Kidney (tissue), 22 donors: ENCODE measurements at places on chromosomes 6 and 20.

- no peak for DNase-seq
Measured at GRCh38 chr20:40442181-40442963, 246.7 kb downstream of the MAFB start.

- no peak for DNase-seq
Measured at GRCh38 chr6:143078468-143079324, 18.0 kb downstream of the AIG1 start.

GRCh38 chr6:14665827-14666724 is 548.5 kb downstream of the CD83 start:
- DNase-seq: no peak

DNA sequence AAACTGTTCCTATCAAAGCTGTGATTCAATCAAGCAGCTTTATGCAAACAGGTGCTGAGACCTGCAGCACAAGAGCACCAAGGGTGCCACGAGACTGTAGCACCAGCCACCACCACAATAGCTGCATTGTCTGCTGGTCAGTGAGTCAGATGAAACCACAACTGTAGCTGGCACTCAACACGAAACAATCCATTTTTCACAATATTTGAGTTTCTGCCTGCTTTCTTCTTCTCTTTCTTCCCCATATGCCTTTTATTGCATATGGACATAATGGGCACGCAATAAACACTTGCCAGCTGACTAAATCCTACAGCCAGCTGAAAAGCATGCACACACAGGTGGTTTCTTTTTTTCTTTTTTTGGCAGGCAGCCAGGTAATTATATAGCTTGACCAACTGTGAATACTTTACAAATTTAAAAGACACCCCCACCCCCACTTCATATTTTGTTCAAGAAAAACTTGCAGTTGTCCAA is 16.6 kb downstream of the SLC2A12 start:
- DNase-seq: peak; percentile 42

GRCh38 chr6:156260815-156261214 is 516.4 kb upstream of the ARID1B start:
- DNase-seq: no peak

DNA sequence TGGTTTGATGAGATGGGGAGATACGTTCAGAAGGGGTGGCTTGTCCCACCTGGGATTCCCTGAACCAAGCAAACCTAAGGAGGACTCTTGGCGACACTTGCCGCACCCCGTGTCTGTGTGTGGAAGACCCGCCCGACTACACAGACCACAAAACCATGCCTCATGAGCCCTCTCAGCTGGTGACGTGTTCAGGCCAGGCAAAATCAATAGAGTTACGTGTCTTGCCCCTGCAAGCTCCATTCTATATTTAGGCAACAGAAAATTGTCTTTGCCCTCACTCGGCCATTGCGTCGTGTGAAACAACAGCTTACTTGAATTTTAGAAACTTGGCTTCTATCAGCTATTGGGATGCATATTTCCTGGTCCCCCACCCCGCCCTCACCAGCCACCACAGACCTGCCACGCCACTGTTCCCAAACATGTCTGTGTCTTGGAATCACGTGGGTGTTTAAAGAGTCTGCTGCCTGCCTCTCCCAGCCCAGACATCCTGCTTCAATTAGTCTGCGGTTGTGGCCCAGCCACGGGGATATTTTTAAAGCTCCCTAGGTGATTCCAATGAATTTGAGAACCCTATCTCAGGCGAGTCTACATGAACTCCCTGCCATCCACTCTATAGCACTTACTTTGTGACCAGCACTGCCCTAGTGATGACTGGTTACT is 279.2 kb upstream of the EXOC2 start:
- DNase-seq: no peak

- DNase-seq: no peak
Measured at GRCh38 chr6:111854683-111855082, 18.6 kb downstream of the FYN start.

DNA sequence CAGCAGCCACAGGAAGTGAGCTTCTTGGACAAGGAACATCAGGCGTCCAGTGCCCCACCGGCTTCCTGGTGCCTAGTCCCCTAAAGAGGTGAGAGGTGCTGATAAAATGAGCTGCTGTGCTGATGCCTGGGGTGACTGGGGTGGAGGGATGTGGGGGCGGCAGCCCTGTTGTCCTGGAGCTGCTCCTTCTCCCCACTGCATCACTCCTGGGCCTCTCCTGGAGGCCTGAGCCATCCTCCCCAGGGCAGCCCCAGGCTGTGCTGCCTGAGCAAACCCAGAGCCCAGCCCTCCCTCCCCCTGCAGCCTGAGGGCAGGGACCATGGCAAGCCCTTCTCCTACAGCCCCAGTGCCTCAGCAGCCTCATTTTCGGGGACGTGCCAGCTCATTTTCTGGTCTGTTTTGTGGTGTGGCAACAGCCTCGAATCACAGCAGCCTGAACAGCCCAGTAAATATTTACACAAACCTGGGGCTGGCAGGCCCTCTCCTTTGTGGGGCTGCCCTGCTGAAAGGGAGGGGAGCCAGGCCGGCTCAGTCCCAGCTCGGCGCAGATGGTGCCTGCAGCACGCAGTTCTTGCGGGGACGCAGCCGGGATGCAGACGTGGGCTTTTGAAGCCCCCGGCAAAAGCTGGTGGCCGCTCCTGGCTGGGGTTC is 259.9 kb downstream of the DLL1 start:
- DNase-seq: peak; percentile 42

DNA sequence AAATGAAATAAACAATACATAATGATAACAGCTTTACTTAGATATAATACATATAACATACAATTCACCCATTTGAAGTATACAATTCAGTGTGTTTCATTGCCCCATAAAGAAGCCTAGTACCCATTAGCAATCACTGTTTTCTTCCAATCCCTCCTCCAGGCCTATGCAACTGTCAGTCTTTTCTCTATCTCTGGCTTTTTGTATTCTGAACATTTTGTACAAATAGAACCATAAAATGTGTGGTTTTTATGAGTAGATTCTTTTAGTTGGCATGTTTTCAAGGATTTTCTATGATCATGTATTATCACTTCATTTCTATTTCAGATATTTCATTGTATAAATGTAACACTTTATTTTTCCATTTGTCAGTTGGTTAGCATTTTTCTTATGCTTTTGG is 54.6 kb upstream of the MYO6 start:
- DNase-seq: no peak

GRCh38 chr6:3800850-3801591 is 48.2 kb upstream of the FAM50B start:
- DNase-seq: no peak

DNA sequence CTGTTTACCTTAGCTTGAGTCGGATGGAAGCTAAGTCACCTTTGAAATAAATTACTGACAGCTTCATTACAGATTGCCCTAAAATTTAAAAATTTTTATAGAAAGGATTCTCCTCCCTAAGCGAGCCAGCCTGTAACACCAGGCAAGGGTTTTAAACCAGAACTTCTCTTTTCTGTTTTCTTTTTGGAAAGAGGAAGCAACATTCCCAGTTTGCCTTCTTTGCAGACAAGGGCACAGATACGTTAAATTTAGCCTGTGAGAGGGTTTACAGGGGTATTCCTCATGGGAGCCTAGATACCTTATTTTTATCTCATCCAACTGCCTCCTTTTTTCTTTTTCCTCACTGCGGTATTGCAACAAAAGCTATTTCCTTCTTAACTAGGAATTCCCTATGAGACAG is 45.0 kb downstream of the GNAS start:
- DNase-seq: no peak

GRCh38 chr6:162123797-162124196 is 603.8 kb downstream of the PRKN start:
- no peak for DNase-seq

GRCh38 chr6:111129013-111129412 is 41.7 kb downstream of the SLC16A10 start:
- DNase-seq: peak; percentile 43

DNA sequence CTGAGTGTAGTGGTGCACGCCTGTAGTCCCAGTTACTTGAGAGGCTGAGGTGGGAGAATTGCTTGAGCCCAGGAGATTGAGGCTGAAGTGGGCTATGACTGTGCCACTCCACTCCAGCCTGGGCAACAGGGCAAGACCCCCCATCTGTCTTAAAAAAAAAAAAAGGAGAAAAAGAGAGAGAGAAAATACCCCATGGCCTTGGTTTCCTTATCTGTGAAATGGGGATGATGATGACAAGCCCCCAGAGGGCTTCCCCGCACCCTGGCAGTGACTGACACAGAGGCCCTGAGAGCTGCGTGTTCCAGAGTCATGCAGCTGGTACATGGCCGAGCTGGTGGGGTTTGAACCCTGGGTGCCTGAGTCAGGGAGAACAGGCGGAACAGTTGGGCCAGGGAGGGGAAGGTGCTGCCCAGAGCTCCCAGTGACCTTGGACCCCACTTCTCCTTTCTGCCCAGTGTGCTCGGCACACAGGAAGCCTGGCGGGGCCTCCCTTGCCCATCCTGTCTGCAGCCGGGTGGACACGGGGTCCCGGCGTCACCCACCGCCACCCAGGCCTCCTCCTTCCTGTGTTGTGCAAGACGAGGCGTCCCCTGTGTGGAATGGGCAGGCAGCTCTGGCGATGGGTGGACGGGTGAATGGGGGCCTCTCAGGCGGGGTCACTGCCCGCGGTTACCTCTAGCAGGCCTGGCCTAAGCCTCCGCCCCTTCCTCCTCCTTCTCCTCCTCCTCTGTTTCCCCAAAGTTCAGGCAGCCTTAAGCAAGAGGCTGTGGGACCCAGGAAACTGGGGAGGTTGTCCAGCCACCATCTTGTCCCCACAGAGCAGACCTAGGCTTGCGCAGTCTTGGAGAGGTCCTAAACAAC is 84.2 kb downstream of the CEBPB start:
- DNase-seq: no peak

DNA sequence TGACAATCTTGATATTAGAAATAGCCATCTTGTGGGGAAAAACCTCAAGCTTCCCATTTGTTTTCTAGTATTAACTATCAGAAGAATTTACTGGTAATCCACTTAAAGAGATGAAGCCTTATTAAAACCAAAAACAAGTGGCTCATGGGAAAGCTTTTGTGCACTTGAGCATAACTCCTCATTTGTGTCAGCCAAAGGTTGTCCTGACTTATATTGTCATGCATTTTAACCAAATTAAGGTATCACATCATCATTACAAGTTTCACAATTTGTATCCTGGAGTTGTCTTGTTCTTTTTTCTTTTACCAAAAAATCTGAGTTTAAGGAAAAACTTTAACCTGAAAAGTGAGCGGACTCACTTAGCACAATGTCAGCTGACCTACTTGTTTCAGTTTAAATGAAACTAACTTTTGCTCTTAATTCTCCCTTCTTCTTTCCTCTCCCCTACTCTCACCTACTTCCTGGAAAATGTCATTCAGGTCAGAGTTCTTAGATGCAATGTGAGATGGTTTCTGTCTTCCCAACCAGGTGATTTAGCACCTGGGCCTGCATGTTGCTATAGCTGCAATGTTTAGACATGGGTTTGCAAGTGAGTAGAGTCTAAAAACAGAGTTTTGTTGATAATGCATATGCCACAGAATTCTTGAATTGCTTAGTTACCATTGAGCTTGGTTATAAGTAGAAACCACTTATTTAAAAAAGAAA is 82.8 kb downstream of the TNFAIP3 start:
- DNase-seq: no peak

GRCh38 chr6:153309651-153310050 is 178.6 kb upstream of the RGS17 start:
- no peak for DNase-seq

GRCh38 chr6:14274546-14275492 is 157.2 kb downstream of the CD83 start:
- DNase-seq: no peak

GRCh38 chr6:86535100-86535499 is 402.2 kb upstream of the HTR1E start:
- no peak for DNase-seq

DNA sequence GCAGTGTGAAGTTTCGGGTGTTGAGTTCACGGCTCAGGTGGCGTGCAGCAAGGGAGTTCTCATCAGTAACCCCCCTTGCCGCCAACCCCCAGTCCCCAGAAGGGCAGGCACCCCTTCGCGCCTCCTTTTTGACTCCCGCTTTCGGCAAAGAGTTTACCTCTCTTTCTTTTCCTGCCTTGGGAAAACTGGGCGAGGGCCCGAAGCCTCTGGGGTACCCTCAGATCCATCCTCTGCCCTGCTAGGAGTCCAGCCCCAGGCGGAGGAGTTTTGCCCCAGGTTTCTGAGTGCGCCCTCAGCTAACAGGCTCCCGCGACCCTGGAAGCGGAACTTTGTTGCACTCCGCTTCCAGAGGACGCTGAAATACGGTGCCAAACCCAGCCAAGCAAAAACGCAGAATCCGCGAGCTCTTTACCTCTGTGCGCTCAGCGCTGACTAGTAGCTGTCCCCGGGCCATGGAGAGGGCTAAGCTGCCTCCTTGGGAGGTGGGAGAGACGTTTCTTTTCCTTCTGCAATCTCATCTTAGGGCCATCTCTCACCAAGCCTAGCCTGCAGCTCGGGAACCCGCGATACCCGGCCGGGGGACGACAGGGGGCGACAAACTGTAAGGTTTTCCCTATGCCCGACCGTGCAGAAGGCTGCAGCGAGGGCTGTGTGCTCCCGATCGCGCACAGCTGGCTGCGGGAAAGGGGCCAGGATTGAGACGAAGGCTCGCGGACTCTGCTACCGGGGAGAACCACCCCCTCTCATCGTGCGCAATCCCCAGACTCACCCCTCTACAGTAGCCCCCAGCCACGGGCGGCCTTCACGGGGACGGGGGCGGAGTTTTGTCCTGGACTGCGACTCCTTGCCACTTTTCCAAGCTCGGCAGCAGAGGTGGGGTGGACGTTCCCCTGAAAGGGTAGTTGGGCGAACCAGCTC is 2.7 kb upstream of the PAX1 start:
- peak; percentile 93 for DNase-seq

DNA sequence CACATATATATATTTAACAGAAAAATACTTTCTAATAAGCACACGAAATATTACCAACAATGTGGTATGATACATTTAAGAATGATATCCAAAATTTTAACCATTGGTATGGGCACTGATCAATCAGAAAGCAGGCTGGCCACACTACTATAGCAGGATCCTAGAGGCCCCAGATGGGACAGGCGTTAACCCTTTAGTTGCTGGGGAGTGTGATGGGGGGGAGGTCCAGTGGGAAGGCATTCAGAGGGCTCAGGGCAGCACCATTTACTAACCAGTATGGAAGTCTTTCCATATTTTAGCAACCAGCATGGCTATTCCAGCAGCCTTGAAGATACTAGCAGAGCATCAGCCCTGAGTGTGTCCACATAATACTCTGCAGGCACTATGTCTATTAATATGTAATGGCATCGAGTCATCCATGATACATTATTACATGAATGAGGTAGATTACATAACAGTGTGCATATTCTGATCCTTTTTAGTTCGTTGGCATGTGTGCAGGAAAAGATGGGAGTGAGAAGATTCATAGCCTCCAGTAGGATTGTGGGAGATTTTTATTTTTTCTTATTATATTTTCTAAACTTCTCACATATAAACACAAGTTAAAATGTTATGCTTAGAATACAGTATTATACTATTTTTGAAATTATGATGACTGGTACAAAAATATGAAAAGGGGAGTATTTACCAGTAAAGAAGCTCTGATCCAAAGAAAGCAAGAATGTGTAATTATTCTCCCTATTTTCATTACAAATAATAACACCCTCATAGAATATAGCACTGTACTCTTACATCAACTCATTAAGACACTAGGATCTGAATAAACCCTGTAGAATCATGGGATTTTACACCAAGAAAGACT is 78.9 kb downstream of the FAM217A start:
- no peak for DNase-seq
